ENCODE measurements at places on chromosomes 5 and 9. TPM values are rescaled to one million over a fixed set of nuclear protein-coding genes. Genes with fewer than 3 reads are reported as not detected.

OR13C8 gene
- total RNA-seq, result not detected

GAS1 gene
- total RNA-seq, result 6.3 TPM

TMC1 gene
- total RNA-seq, result not detected

RNF183 gene
- 0.48 TPM for total RNA-seq

SAPCD2 gene
- total RNA-seq, result 24.9 TPM

CCDC180 gene
- 5.6 TPM for total RNA-seq

NR5A1 gene
- total RNA-seq, result 0.37 TPM

SEC61B gene
- total RNA-seq, result 176 TPM

AMBP gene
- 0.68 TPM for total RNA-seq

DOCK8 gene
- total RNA-seq, result 28.1 TPM

ZNF346 gene
- total RNA-seq, result 34.3 TPM

CAMK2A gene
- total RNA-seq, result 0.31 TPM

SLCO6A1 gene
- total RNA-seq, result 3.1 TPM

CDKN2B gene
- total RNA-seq, result 11.4 TPM

ARL10 gene
- total RNA-seq, result 13.1 TPM

MAMDC4 gene
- 6.8 TPM for total RNA-seq

ZNF658 gene
- total RNA-seq, result 5.9 TPM

RIMOC1 gene
- total RNA-seq, result 47.0 TPM

FOXD4L6 gene
- not detected for total RNA-seq

BSPRY gene
- total RNA-seq, result 14.1 TPM

EEIG1 gene
- 60.8 TPM for total RNA-seq

HRCT1 gene
- not detected for total RNA-seq

ROR2 gene
- total RNA-seq, result 142 TPM

SLC25A46 gene
- total RNA-seq, result 24.5 TPM

CDH9 gene
- total RNA-seq, result not detected

Measured in endodermal cell (in vitro differentiated cells).